Right ventricle myocardium inferior (tissue), 1 donor: ENCODE measurements at places on chromosomes 7 and 10.

DNA sequence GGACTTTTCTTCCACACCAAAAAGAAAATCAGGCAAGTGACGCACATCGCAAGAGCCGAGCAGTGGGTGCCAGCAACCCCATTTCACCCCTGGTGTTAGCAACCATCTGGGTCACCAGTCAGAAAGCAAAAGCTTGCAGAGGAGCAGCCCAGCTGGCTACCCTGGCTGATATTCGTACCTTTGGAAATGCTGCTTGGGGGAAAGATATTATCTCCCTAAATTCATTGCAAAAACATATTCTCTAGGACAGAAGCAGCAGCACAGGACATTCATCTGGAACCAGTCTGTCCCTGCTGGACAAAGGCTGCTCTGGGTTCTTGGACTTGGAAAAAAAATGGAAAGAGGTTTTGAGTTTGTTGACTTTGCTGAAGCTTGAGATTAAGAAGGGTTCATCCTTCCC is 45.8 kb downstream of the ERLIN1 start:
- DNase-seq = no peak

GRCh38 chr10:59019603-59020002 is 156.8 kb upstream of the PHYHIPL start:
- DNase-seq = no peak

- DNase-seq = no peak
Measured at GRCh38 chr10:25682203-25682851, 251.7 kb upstream of the MYO3A start.

- no peak for DNase-seq
Measured at GRCh38 chr10:29926693-29927048, 132.7 kb downstream of the JCAD start.

- DNase-seq = no peak
Measured at GRCh38 chr7:52091996-52092395, 775.4 kb upstream of the COBL start.
